ENCODE measurements at places on chromosomes 13 and 19.

DNA sequence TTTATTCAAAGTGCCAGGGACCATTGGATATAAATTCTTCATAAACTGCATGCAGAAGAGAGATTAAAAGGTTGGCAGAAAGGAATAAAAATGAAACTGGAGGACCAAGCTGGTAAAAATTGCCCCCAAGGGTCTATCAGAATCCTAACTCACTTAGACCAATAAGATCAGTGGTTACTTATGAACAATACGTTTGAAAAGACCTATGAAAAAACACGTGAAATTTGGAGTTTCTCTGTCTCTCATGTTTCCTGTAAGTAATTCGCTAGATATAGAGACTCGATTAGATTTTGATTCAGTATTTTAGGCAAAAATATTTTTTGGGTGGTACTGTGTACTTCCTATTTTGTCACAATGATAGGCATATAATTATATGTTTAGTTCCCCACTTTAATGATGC is 22.9 kb downstream of the GARRE1 start:
- no peak for DNase-seq

DNA sequence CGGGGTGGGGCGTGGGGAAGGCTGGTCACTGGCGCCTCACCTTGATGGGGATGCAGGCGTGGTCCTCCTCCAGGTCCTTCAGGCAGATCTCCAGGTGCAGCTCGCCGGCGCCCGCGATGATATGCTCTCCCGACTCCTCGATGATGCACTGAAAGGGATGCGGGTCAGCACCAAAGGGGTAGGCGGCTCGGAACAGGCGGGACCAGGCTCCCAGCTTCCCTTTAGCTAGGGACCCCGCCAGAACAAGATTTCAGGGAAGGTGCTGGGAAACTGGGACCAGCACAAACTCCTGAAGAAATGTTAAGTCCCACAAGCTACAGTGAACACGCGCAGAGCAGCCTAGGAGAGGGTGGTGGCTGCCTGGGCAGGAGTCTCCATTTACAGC is 6.0 kb downstream of the EEF2 start:
- DNase-seq: no peak

DNA sequence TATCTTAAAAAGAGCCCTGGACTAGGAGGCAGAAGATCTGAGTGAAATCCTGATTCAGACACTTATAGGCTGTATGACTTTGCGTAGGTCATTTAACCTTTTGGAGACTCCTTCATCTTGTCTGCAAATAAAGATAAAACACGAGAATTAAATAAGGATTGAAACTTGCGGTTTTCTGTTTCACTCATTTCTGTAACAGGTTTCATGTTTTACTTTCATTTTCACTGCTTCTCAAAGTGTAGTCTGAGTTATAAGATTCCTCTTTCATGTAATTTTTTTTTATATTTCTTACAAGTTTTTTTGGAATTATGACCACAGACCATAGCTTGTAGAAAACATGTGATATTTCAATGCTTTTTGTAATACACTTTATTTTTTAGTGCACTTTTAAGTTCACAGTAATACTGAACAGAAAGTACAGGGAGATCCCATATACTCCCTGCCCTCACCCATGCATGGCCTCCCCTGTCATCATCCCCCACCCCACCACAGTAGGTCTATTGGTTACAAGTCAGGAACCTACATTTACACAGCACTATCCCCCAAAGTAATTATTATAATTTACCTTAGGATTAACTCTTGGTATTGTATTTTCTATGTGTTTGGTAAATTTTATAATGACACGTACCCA is 174.6 kb downstream of the ITGBL1 start:
- DNase-seq: no peak

- DNase-seq: peak; percentile 78
These were observed 12.5 kb downstream of the FZR1 start for GRCh38 chr19:3518659-3519058.

DNA sequence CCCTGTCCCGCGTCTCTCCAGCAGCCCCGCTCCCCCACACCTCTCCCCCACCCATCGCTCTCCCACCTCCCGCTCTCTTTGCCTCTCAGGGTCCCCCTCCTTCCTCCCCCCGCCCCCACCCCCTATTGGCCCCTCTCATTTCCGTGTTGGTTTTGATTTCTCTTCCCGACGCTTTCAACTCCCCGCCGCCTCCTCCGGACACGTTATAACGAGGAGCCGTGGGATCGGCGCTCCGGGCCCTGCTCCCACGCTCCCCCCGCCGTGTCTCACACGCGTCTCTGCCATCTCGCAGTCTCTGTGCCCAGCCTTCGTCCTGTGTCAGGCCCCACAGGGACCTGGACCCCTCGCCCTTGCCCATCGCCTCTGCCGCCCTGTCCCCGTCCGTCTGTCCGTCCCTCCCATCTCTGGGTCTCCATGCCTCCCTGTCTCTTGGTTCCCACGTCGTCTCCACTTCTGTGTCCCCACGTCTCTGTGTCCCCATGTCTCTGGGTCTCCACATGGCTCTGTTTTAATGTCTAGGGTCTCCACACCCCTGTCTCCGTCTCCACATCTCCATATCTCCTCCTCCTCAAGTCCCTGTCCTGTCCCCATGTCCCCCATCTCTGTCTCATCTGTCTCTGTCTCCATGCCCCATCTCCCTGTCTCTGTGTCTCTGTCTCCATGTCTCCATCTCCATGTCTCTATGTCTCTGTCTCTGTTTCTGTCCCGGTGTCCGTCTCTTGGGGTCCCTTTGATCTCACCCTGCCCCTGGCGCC is 13.1 kb downstream of the ERFL start:
- no peak for DNase-seq

GRCh38 chr13:105290596-105290995 is 1244.9 kb downstream of the EFNB2 start:
- DNase-seq: no peak

DNA sequence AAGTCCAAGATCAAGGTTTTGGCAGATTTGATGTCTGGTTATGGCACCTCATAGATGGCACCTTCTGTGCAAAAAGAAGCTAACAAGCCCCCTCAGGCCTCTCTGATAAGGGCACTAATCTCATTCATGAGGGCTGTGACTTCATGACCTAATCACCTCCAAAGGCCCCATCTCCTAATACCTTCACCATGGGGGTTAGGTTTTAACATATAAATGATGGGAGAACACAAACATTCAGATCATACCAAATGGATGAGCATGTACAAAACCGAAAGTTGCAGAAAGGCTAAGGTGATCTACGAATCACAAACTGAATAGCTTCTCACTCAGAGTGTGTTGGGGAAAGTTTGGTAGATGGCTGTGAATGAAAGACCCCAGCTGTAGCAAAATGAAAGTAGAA is 217.4 kb downstream of the TBC1D4 start:
- no peak for DNase-seq

GRCh38 chr13:25738342-25739196 is 313.2 kb downstream of the SHISA2 start:
- peak; percentile 45 for DNase-seq

GRCh38 chr13:66562054-66562453 is 668.1 kb downstream of the PCDH9 start:
- no peak for DNase-seq

DNA sequence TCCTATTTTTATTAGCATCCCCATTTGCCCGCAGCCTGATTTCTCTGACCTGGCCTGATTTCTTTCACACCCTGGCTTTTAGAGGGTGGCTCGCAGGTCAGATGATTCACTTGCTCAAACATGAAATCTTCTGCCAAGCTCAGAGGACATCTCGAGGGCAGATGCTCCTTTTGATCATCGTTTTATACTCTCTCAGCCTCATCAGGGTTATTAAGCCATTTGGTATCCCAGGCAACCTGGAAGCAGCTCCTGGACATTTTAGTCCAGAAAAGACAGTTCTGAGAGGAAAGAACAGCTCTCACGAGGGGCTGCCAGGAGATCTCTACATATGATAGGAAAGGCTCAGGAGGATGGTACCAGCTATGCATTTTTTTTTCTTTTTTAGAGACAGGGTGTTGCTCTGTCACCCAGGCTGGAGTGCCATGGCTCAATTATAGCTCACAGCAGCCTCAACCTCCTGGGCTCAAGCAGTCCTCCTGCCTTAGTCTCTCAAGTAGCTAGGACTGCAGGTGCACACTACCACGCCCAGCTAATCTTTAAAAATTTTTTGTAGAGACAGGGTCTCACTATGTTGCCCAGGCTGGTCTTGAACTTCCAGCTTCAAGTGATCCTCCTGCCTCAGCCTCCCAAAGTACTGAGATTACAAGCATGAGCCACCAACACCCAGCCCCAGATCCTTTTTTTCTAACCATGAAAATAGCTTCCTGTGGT is 165.4 kb downstream of the KATNAL1 start:
- no peak for DNase-seq

GRCh38 chr13:37149380-37149779 is 43.9 kb upstream of the CSNK1A1L start:
- DNase-seq: no peak

DNA sequence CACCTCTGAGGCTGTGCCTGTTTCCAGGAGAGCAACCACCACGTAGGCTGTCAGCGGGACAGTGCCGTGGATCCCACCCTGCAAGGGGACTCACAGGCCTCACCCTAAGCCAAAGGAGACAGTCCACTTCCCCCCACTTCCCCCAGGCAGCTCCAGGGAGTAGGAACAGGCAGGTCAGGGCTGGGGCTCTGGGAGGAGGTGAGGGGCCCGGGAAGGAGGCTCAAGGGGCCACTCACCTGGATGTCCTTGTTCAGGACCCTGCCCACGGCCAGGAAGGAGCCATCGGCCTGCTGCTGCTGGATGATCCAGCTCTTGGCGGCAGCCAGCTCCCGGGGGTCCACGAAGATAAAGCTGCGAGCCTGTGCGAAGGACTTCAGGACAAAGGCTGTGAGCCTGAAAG is 25.6 kb downstream of the F2RL3 start:
- DNase-seq: peak; percentile 38

- no peak for DNase-seq
These were observed 1487.7 kb upstream of the SLC10A2 start for GRCh38 chr13:104553896-104554295.

DNA sequence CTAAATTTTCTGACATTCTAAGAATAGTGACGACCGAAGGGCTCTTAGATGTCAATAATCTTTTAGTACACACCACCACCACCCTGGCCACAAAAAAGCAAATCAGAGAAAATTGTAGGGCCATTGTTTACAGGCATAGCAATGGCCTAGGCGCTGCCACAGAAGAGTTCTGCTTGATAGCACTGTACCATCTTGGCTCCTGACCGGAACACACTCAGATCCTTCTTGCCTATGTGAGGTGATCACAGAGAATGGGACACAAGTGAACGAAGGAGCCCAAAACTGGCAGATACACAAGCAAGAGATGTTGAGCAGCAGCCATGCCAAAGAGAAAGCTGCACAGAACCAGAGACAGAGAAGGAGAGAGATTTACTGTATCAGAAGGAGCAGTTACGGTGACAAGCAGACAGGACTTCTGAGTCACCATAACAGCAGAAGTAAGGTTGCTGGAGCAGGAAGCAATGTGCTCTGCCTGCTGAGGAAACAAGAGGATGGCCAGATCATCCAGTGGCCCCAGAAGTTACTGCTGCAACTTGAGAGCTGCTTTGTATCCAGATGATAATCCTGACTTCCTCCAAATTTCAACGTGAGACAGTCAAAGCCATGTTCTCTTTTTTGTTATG is 105.2 kb downstream of the SLITRK6 start:
- DNase-seq: no peak

- DNase-seq: peak; percentile 88
These were observed 5.1 kb downstream of the JUNB start for GRCh38 chr19:12796146-12797071.

GRCh38 chr19:30895946-30896345 is 453.3 kb downstream of the TSHZ3 start:
- DNase-seq: no peak

GRCh38 chr19:18119717-18120105 is 22.1 kb downstream of the MAST3 start:
- DNase-seq: no peak

DNA sequence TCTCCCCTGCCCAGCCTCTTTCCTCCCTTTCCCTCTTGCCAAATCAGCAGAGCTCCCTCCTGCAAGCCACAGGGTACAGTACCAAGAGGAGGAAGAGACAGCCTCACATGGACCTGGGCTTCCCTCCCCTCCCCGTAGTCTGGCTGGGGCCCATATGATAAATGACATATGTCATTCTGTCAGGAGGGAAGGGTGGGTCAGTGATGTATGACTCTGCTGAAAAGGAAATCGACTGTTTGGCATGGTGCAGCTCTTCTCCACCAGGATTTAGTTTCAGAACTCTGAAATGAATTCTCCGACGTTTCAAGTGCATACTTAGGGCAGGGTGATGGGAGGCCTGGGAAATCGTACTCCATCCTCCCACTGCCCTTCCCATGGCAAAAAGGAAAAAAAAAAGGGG is 9.8 kb downstream of the TSHZ3 start:
- DNase-seq: no peak

- peak; percentile 97 for DNase-seq
These were observed 673 bp downstream of the TEAD2 start for GRCh38 chr19:49361438-49362047.

DNA sequence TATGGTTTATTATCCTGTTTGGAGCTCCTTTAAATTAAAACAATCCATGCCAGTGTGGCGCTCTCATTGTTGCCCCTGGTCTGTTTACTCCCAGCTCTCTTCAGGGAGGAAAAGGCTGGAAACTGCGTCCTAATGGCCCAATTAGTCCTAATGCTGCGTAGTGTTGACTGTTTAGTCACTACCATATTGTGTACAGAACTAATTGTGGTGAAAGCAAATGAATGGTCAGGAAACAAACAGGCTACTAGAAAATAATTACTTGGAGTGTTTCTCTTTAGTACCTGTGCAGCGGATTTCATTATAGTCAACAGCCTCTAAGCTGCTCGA is 54.5 kb upstream of the MTIF3 start:
- DNase-seq: no peak

DNA sequence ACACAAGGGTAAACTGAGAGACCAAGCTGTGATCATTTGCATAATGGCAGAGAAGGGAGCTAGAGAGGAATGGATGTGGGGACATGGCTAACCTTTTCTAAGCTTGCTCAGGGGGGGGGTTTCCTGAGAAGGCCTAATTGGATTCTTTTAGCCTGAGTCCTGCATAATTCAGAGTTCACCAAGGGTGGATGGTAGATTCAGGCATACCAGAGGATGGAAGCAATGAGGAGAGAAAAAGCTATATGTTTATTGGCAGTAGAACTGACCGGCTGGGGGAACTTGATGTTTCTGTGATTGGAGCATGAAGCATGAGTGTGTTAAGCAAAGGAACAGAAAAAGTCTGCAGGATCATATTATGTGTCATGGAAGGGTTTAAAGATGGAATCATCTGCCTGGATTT is 65.9 kb upstream of the KLF12 start:
- no peak for DNase-seq

Measured in kidney (tissue), 22 donors.